ENCODE measurements at places on chromosomes 7 and 10.

- DNase-seq = peak; percentile 50
Observed at GRCh38 chr10:105952153-105952552, 1212.4 kb downstream of the SORCS1 start.

GRCh38 chr7:157412491-157413180 lies 75.8 kb downstream of the DNAJB6 start:
- DNase-seq = no peak

DNA sequence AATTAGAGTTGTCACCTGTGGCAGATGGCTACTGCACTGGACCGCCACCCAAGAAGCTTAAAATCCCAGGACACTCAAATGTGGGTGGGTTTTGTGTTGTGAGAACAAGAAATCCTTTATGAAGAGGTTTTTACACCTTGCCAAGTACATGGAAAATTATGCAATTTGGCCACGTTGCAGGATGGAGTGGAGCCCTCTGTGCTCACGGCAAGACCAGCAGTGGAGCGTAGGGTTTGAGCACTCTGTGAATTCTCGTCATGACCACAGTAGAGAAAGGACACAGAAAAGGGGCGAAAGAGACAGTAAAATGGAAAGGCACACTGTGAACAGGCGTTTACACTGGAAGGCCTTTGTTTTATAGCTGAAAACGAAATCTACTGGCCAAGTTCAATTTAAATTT lies 222.6 kb downstream of the ADARB2 start:
- no peak for DNase-seq

- DNase-seq = no peak
Observed at GRCh38 chr7:12861070-12861469, 173.6 kb downstream of the ARL4A start.

GRCh38 chr10:123535386-123535785 lies 130.8 kb upstream of the GPR26 start:
- DNase-seq = no peak

DNA sequence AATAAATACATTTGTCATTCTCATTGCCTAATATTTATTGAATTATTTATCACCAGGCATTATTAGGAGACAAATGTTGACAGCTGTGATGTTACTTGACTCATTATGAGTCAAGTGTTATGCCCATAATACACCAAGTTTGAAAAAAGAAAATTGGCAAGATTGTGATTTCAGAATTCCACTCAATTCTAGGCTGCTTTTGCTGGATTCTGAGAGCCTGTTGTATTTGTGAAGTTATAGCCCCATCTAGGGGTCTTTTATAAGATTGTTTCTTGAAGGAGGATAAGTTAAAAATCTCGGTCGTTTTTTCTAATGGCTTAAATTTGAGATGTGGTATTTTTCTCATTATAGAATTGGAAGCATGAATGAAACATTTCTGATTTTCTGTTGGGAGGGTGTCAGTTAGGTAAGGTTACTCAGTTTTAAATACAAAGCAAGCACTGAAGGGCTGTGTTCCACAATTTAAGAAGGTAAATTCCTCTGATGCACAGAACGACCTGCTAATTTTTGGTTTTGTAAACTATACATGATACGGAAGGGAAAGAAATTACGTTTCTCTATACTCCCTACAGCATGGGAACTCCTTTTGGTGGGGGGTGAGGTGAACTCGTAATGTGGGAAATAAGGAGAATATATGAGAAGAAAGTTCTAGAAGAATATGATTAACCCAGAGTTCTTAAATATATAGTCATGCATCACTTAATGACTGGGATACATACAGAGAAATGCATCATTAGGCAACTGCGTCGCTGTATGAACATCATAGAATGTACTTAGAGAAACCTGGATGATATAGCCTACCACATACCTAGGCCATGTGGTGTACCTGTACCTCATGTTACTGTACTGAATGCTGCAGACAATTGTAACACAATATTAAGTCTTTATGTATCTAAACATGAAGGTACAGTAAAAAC lies 2.6 kb downstream of the STK31 start:
- DNase-seq = no peak

- DNase-seq = no peak
Observed at GRCh38 chr7:91330191-91330808, 66.1 kb downstream of the FZD1 start.

GRCh38 chr7:122532406-122533269 lies 166.3 kb downstream of the RNF133 start:
- DNase-seq = no peak

DNA sequence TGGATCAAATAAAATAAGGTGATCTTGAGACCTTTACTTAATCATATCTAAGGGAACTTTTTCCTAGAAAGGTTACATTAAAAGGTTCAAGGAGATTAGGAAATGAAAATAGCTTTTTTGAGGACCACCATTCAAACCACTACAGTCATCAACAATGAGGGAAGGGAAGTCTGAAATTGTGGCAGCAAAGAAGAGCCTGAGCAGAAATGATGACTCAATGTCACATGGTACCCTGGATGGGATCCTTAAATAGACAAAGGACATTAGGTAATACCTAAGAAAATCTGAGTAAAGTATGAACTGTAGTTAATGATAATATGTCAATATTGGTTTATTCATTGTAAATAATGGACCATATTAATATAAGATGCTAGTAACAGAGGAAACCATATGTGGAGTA lies 236.0 kb downstream of the SEMA3D start:
- no peak for DNase-seq

DNA sequence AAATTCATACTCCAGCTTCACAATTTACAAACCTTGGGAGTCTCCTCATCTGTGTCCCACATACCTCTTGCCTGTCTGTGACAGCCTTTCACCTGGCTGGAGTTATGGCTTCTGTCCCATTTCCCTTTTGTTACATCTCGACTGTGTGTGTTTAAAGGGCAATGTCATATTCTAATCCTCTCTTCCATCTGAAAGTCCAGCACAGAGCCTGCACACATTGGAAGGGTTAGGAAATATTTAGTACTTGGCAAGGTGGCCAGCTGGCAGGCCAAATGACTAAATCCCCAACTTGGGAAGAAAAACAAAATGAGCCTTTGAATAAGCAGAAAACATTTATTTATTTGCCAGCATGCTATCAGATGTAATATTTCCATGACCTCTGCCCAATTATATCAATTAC lies 120.1 kb upstream of the STK17A start:
- no peak for DNase-seq

GRCh38 chr10:78337646-78338391 lies 304.2 kb downstream of the RPS24 start:
- peak; percentile 39 for DNase-seq

- no peak for DNase-seq
Observed at GRCh38 chr7:142355328-142355727, 97.5 kb upstream of the PRSS58 start.

GRCh38 chr7:37571806-37572205 lies 111.8 kb upstream of the GPR141 start:
- DNase-seq = no peak

GRCh38 chr10:846126-846685 lies 85.3 kb downstream of the LARP4B start:
- DNase-seq = no peak

DNA sequence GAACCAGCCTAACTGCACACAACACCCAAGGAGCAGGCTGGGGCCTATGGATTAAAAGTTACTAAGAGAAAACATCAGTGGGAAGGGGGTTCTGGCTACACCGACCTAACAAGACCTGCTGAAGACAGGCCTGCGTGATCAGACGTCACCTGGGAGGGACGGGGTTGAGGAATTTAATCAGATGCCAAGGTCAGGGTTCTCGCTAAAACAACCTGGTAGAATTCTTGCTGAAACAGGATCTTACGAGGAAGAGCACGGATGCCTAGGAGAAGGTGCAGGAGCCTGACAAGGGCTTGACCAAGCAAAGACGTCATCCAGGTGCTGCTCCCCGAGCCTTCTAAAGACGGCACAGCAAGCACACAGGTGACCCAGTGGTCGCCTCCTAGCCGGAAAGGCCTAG lies 1.6 kb downstream of the IDI2 start:
- DNase-seq = no peak

- DNase-seq = peak; percentile 28
Observed at GRCh38 chr10:132696728-132697577, 89.0 kb downstream of the NKX6-2 start.

DNA sequence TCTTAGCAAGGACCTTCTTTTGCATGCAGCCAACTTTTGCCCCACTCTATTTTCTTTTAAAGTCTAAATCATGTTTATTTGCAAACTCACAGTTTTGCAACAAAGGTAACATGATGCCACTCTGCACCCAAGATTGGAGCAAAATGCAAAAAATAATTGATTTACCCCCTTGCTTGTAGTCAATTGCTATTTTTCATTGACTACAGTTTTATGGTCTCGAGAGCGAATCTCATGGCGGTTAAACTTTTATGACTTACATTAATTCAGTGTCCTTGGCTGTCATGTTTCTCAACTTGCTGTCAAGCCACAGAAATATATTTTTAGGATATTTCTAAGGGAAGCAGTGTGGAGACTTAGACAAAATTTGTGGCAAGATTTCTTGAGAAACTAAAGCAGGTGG lies 110.0 kb upstream of the JCAD start:
- no peak for DNase-seq

DNA sequence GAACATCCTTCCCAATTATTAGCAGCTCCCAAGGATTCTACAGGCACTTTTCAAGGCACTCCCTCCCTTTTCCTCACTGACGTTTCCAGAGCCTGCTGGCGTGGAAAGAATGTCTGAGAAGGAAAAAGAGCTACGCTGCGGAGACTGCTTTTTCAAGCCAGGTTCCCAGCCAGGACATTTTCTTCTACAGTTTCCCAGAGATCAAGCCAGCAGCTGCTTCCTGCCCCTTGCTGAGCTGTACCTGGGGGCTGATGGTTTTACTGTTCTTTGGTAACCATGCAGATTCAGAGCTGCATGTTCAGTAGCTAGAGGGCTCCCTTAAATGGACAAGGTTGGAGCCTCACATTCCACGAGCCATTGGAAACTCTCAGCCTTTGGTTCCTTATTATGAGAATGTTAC lies 133.4 kb downstream of the EVX1 start:
- no peak for DNase-seq

- no peak for DNase-seq
Observed at GRCh38 chr7:78197447-78197846, 398.9 kb downstream of the PHTF2 start.

- DNase-seq = peak; percentile 39
Observed at GRCh38 chr10:131560706-131561355, 249.3 kb upstream of the TCERG1L start.

DNA sequence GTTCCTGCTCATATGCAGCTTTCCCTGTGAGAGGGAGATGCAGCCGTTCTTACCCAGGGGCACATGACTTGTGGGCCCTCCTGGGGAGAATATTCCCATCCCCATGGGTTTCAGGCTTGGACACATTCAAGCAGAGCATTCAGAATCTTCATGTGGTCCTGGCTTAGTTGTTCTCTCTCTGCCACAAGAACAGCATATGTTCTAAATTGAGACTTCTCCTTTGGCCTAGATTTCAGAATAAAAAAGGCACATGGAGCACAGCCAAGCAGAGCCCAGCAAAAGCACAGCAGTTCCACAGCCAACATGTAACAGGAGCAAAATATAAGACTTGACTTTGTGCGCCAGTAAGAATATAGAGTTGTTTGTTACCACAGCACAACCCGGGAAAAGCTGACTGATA lies 306.4 kb upstream of the MYO3A start:
- no peak for DNase-seq

Measured in ecto neural progenitor cell (in vitro differentiated cells).